ENCODE measurements at places on chromosomes 2 and 18. TPM values are rescaled to one million over a fixed set of nuclear protein-coding genes. Genes with fewer than 3 reads are reported as not detected.
A peak's percentile ranks its signal among the peaks of the same experiment; 100 is the strongest.

TACR1 gene
- total RNA-seq = not detected

HRH4 gene
- not detected for total RNA-seq

STPG4 gene
- total RNA-seq = not detected

SERPINB11 gene
- not detected for total RNA-seq

TMEM163 gene
- 0.11 TPM for total RNA-seq

CFAP210 gene
- 1.00 TPM for total RNA-seq

MYOM1 gene
- total RNA-seq = 0.29 TPM

SLC30A3 gene
- 2.2 TPM for total RNA-seq

DNA sequence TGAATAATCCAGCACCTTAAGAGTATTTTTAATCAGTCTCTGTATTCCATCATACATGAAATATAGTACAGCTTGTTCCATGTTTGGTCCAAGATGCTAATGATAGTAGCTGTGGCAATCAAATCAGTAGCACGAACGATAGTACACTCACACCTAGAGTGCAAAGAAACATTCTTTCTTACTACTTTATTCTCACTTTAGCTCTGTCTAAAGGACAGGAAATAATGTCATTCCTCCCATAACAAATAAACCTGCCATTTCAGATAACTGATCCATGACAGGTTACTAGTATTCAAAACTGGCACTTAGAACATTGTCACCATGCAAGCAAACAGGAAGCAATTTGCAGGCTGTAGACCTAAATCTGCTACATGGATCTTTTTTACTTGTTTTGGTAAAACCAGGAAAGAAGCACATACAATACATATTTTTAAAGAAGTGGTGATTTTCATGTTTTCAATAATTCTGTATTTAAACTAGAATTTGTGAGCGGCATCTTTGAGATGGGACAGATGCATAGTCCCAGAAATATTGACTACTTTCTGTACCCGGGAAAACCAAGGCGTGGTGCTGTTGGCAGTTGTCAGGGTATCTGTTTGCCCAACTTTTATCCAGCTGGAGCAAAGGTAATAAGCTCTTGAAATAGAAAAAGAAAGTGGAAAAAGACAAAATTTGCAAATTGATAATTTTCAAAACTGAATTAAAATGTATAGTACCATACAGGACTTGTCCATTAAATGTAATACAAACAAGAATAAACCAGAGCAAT, 49.5 kb downstream of the IKZF2 start:
- DNase-seq = no peak

DNA sequence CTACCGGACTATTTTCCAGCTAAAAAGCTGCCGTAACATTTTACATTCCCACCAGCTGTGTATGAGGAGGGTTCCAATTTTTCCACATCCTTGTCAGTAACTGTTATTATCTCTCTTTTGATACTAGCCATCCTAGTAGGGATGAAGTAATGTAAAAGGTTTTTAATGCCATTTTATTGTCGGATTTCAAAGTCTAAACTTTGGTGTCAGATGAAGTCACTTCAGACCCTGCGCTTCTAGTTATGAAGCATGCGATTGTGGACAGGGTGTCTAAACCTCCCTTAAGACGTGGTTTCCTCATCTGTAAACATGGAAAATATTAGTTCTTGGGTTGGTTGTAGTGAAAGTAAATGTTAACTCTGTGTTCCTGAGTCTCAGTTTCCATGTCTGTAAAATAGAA, 4.7 kb downstream of the DGKD start:
- no peak for DNase-seq

GRCh38 chr2:69007169-69007568, 5.8 kb upstream of the ANTXR1 start:
- DNase-seq = no peak

DNA sequence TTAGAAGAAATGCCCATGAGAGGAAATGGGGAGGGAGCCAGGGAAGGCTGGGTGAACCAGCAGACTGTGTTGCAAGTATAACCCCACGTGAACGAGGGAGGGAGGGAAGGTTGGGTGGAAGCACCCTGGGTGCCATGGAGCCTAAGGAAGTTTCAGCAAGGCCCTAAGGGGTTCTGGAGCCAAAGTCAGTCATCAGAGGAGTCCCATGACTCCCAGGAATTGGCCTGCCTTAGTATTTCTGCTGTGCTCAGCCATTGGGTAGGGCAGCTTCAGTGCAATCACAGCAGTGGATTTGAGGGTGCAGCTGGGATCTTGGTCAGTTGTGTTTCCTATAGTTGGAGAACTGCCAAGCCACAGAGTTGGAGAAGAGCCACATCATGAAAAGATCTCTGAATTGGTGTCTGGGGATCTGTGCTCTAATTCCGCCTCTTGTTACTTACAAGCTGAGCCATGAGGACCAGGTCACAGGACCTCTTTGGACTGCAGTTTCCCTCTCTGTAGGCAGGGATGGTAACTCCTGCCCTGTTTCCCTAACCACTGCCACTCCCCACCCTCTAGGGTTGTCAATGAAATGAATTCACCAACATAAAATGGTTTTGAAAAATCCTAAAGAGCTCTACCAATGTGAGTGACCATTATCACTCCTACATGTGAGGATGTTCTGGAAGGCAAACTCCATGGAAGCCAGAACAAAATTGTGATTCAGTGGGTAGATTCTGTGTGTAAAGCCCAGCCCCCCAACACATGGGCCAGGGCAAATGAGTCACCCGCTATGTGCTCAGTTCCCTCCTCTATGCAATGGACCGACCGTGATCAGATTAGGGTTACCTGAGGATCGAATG, 108.9 kb downstream of the CLIP4 start:
- no peak for DNase-seq

GRCh38 chr18:48632676-48633257, 93.9 kb downstream of the CTIF start:
- no peak for DNase-seq

DNA sequence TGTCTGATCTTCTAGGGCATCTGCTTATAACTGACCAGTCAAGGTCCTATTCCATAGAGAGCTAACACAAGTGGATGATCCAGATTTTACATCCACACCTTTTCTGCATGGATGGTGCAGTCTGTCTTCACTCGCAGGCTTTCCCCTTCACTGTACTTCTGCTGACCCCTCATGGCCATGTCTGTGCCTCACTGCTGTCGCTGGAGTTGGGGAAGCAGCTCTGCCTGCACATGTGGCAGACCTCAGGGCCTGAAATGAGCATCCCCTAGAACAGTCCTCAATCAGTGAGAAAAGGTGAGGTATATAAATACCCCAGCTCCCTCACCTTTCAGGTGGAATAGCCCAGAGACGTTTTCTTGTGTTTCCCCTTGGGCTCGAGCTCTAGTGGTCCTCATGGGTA, 233.8 kb downstream of the ANKRD36B start:
- no peak for DNase-seq

- peak; percentile 72 for DNase-seq
These were observed 22.6 kb upstream of the FZD5 start for GRCh38 chr2:207792244-207792785.

- no peak for DNase-seq
These were observed 53.6 kb downstream of the PARD6G start for GRCh38 chr18:80193701-80194100.

GRCh38 chr2:18677280-18677679, 87.9 kb upstream of the NT5C1B start:
- no peak for DNase-seq

GRCh38 chr2:165961818-165962217, 8.2 kb upstream of the TTC21B start:
- no peak for DNase-seq

GRCh38 chr18:48597110-48597509, 58.3 kb downstream of the CTIF start:
- no peak for DNase-seq

DNA sequence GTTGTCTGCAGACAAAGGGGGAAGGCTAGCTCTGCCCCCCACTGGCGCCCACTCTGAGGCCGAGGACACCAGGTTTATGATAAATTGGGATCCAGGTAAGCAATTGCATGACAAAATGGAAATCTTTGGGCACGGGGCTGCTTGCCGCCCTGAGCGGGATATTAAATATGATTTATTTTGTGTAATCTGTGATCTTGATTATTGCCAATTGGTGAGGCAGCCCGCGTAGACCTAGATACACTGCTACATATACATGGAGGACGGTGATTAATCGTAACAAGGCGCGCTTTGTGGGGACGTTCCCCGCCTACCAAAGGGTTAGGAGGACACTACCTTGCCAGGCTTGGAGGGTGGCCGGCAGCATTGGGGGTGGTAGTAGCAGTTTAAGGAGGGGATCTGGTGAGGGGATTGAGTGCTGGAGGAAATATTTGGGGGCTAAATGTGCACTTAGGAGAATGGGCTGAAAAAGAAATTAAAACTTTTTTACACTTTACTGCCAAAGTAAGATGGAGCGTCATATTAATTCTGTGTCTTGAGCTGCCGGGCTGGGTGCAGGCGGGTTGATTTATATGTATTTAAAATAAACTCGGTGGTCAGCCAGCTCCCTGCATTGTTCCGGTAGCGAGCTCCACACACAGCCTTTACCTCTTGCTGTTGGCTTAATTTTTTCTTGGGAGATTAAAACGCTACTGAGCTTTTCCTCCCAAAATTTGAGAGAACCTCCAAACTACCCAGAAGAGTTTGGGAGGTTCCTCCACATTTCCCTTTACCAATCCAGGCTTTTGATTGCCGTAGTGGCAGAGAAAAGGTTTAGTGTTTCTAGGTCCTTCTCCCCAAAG, 4.1 kb downstream of the HOXD3 start:
- DNase-seq = no peak

- no peak for DNase-seq
These were observed 112.4 kb upstream of the RND3 start for GRCh38 chr2:150599889-150600288.

DNA sequence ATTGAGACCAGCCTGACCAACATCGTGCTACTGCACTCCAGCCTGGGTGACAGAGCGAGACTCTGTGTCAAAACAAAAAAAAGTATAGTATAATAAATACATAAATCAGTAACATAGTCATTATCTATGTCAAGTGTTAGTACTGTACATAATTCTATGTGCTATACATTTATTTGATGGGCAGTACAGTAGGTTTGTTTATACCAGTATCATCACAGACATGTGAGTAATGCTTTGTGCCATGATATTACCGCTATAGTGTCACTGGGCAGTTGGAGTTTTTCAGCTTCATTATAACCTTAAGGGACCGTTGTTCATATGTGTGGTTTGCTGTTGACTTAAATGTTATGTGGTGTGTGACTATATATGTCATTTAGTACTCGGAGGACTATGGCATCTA, 24.9 kb downstream of the MTA3 start:
- DNase-seq = no peak

GRCh38 chr2:234745347-234745746, 206.5 kb upstream of the SH3BP4 start:
- no peak for DNase-seq

DNA sequence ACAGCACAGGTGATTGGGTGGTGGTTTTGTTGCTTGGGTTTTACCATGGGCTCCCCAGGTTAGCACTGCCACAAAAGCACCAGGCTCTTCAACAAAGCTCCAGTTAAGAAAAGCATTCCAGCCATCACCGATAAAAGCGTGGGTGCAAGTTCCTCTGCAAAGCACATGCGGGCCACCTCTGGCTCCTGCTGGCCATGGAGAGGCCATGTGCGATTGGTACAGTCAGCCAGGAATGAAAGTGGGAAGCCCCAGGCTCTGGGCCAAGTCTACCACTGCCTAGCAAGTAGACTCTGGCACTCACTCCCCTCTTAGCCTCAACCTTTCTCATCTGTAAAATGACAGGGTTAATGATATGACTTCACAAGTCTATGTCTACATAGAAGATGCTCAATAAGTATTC, 36.0 kb downstream of the BCL11A start:
- DNase-seq = no peak

DNA sequence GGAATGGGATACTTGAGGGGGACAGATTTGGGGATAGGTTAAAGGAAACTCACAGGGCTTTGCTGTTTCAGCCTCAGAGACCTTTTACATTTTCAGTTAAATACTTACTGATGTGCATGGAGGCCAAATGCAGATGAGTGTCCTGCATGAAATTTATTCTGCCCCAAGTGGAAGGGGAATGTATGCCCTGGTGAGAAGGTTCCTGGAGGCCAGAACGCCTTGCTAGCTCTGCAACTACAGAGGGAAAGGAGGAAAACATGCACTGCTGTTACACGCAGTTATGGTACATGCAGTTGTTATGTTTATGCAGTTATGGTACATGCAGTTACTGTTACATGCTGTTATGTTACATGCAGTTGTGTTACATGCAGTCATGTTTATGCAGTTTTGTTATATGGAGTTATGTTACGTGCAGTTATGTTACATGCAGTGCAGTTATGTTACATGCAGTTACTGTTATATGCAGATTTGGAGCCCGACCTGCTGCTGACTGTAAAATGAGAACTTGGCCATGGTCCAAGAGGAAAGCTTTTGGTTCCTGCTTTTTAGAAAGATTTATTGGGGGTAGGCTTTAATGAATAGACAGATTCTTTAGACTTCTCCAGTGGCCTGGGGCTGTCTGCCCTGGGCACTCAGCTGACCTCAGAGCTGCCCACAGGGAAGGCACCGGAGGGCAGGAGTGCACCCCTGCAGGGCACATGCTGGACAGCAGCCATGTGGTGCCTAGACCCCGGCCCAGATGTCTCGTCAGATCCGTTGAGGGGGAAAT, 84.1 kb downstream of the LDLRAD4 start:
- DNase-seq = no peak

- no peak for DNase-seq
These were observed 65.0 kb upstream of the IKZF2 start for GRCh38 chr2:213216461-213216860.

DNA sequence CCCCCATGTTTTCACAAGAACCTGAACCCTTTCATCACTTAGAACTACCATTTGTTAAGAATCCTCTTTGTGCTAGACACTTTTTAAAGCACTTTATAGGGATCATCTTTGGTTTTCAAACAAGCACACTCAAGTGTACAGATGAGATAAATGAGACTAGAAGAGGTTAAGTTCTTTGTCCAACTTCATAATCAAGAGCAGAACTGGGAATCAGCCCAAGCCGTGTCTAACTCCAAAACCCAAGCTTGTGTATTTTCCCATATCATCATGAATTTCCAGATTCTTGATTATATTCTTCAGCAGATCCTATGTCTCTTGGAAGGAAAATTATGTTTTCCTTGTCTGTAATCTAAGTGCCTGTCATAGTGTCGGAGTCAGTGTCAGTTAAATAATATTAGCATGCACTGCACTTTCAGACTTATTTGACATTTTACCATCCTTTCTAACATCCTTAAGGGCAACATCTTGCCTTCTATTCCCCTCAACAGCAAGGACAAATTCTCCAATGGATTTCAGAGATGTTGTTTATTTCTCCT, 123.0 kb upstream of the SETBP1 start:
- DNase-seq = no peak

Measured in K562 (cell line).